ENCODE measurements at places on chromosomes 5 and 9. TPM values are rescaled to one million over a fixed set of nuclear protein-coding genes. Genes with fewer than 3 reads are reported as not detected.
A peak's percentile ranks its signal among the peaks of the same experiment; 100 is the strongest.

- DNase-seq: no peak
These were observed 5.6 kb downstream of the HOMER1 start for GRCh38 chr5:79508354-79508753.

DNA sequence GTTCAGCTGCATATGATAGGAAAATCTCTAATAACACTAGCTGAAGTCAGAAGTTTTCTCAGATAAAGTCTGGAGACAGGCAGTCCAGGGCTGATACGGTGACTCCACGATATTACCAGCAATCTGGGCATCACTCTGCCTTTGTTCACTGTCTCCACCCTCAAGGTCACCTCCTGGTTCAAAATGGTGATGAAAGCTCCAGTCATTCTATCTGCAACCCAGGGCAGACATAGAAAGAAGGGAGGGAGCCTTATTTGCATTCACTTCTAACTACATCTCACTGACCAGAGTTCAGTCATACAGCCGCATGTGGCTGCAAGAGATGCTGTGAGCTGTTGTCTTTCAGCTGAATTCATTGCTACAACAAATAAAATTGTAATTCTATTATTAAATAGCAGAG lies 22.4 kb upstream of the GPR151 start:
- DNase-seq: no peak

Gene TTF1
- 10.8 TPM for total RNA-seq

Gene PITX1
- 0.13 TPM for total RNA-seq

Gene TARS1
- total RNA-seq: 128 TPM

- DNase-seq: no peak
These were observed 3.1 kb downstream of the CXXC5 start for GRCh38 chr5:139651043-139651834.

Gene SPINK13
- total RNA-seq: not detected

DNA sequence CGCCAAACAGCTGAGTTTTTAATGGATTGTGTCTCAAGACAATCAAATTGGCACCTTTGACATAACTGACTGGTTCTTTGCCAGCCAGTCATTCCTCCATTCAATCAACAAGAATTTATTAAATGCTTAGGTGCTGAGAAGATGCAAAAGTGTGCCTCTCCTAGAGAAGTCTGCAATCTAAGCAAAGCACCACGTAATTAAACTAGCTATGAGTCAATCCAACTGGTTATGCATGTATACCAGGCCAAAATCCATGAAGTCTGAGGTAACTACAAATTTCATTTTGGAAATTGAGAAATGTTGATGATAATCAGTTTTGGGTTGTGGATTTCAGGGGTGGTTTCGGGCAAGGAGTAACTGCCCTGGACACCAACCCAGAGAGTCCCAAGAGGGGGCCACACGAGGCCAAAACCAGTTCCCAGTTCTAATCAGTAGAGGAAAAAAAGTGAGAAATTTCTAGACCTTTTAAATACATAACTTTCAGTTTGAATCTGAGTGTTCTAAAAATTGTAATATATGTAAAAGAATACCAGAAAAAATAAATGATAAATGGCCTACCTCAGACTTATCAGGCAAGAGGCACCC lies 92.6 kb downstream of the EFNA5 start:
- DNase-seq: no peak

GRCh38 chr9:135152614-135153334 lies 65.3 kb downstream of the OLFM1 start:
- DNase-seq: no peak

Gene DNAJC25
- 7.5 TPM for total RNA-seq

DNA sequence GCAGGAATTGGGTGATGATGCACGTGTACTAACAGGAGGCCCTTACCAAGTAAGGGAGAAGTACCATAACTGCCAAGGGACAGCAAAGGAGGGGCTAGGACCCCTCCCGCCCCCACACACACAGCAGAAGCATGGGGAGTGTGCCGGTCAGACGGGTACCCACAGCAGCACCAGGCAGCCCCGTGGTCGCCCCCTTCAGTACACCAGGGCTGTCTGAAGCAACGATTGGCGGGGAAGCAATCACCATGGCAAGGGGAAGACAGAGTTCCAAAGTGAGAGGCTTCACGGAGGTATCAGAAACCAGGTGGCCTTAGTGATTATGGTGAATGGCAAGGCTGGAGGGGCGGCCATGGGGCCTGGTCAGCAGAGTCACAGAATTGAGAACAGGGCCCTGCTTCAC lies 72.2 kb downstream of the CAMSAP1 start:
- DNase-seq: peak; percentile 57

DNA sequence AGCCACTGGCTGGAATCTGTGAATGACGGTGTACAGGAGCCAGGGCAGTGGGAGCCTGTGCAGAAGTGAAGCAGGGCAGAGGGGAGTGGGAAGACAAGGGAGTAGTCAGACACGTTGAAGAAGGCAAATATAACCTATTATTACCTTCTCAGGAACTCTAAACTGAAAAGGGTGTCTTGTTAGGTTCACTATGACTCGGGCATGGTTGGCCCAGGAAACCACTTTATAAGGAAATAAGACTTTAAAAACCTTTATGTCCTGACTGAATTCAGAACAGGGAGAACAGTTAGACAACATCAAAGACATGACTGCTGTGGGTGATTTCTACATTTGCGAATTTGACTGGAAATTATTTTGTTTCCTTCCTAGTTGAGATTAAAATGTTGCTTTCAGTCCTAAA lies 107.5 kb downstream of the ACER2 start:
- no peak for DNase-seq

Gene SLC25A25
- total RNA-seq: 89.5 TPM

DNA sequence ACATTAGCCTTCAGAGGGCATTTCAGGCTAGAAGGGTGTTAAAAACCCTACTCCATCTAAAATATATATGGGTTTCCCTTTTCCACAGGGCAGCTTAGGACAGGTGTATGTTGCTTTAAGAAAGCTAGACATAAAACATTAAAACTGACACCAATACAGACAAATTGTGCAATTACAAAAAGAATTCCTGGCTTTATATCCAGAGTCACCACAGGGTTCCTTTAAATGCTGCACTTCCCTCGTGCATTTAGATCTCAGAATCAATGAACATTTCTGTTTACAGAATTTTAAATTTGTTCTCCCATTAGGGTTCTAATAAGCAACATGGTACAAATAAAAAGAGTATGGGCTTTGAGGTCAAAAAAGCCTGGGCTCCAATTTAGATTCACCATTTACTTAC lies 170.2 kb downstream of the MAPKAP1 start:
- no peak for DNase-seq

Gene FGF10
- total RNA-seq: 24.0 TPM

Gene TMC1
- total RNA-seq: 0.48 TPM

- DNase-seq: no peak
These were observed 27.0 kb downstream of the MAT2B start for GRCh38 chr5:163532171-163533084.

Gene GOLPH3
- 120 TPM for total RNA-seq

Gene SPATA24
- total RNA-seq: 2.0 TPM

GRCh38 chr5:22108545-22108944 lies 744.6 kb downstream of the CDH12 start:
- no peak for DNase-seq

DNA sequence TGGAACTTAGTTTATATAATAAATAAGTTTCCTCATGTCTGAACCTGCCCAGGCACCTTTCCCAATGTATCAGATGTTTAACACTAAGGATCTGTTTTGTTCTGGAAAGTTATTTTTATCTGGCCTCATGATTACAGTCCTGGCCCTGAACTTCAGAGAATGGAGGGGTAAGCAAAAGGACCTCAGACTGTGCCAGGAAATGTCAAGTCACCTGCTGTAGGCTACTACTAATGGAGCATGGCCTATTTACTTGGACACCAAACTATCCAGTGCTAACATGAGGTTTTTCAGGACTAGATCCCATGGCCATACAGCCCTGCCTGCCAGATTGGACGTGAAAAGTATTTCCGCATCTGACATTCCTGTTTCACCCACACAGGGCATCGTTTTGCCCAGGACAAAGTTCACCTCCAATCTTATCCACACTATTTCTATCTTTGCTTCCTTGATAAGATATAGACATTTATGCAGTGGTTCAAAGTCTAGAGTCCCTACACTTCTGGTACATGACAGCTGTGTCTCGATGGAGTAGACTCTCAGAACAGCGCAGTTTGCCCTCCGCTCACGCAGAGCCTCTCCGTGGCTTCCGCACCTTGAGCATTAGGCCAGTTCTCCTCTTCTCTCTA lies at the start of gene BTNL8:
BTNL8 (plus strand) TSS at position 539 of the 626 bp plus-strand sequence. CDS start 152 bp downstream, outside the sequence.
- DNase-seq: no peak

DNA sequence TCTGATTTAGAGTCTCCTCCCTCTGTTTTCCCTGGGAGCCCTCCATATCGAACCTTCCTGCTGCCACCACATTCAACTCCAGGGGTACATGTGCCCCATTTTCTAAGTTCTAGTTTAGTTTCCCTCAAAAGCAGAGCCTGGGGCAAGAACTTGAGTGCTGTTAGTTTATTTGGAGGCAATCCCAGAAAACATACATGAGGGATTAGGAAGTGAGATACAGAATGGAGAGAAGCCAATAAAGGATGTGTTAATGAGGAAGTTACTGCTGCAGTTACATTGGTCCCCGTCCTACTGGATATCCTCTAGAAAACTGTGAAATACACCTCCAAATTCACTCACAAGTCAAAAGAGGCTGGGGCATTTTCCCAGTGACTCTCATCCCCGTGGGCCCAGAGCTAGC lies 159.4 kb upstream of the SMARCA2 start:
- no peak for DNase-seq

Gene FOXD4
- 0.32 TPM for total RNA-seq

- no peak for DNase-seq
These were observed 28.0 kb downstream of the DNAJC21 start for GRCh38 chr5:34957321-34957720.

DNA sequence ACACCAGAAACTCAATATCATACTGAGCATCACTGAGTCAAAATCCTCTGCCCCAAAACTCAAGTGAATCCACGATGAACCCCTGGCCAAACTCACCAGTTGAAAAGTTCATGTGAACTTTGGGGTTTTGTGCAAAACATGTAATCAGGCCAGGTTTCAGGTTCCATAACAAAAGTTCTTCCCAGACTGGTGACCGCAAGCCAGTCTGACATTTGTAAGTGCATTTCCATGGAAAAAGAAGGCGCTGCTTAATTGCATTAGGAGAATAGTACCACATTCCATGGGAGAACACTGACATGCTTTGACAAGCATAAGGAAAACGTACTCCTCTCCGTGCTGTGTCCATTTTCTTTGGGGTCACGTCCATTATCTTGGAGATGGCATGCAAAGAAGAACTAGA lies 567.0 kb downstream of the BNC2 start:
- DNase-seq: no peak

GRCh38 chr5:119304439-119305211 lies 51.2 kb upstream of the TNFAIP8 start:
- DNase-seq: no peak

Gene NR5A1
- not detected for total RNA-seq

Gene PDLIM7
- total RNA-seq: 58.8 TPM

Gene TYRP1
- total RNA-seq: not detected

DNA sequence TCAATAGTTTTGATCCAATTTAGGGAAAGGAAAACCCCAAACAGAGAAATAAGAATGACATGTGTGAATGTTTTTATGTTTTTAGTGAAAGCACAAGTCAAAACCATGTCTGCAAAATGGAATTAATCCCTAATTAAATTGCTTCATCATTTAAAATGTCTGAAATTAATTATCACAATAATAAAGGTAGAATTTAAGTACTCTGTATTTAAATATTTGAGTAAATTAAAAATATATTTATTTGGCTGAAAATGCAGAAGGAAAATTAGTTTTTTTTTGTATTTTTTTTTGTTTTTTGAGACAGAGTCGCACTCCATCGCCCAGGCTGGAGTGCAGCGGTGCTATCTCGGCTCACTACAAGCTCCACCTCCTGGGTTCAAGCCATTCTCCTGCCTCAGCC lies 330.5 kb upstream of the EFNA5 start:
- no peak for DNase-seq

Gene WDR55
- total RNA-seq: 23.4 TPM

DNA sequence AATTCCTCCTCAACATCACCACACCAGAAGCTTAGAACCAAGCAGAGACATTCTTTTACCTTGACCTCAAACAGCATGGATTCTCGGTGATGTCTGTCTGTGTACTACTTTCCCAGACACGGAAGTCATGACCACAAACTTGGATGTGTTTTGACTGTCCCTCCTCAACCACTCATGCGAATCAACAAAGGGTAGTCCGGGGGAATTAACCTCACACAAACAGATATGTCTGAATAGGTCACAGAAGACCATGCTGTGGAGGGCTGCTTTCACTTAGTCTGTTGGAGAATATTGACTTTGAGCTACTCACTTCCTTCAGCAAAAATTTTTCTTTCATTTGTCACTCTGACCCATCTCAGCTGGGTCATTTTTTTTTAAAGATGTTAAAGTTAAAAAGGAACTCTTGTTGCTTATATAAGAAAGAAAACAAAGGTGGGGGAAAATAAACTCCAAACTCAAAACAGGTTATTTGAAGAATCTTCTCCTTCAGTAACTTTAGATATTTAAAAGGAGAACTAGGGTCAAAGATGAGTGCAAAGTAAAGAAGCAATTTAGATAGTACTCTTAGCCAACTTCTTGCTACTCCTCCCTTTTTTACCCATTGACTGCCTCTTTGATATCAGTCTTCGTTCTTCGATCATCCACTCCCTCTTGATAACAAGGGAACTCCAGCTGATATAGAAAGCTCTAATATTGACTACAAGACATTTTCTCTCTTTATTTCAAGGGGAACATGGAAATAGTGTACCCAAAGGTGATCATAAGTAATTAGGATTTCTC lies 343.4 kb upstream of the CDH6 start:
- DNase-seq: no peak

DNA sequence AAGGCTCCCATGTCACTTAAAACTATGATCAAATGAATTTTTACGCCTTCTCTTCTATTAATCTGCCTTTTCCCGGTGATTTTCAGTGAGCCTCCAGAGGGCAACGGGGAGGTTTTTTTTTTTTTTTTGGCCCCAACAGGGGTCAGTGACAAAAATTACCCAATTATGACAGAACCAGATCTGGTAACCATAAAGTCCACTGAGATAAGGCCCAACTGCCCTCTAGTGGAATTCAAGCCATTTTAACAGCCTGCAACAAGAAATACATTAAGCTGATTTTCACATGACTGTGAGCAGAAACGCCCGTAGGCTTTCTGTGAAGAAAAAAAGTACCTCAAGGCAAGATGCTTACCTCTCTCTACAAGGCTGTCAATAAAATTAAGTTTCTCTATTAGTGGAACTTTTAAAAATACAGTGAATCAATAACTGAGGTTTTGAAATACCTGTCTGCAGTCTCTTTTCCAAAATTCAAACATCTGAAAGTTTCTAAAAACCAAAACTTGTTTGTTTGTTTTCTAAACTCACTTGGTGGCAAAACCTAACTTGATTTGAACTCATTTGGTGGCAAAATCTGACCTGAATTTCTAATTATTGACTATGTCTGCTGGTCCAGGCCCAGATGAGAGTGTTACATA lies 49.7 kb upstream of the FST start:
- DNase-seq: no peak

Gene WDR31
- 4.9 TPM for total RNA-seq

Data from mesenteric fat pad (tissue), 1 donor.